Right atrium auricular region (tissue), 2 donors: ENCODE measurements at places on chromosomes 4 and X. TPM values are rescaled to one million over a fixed set of nuclear protein-coding genes. Genes with fewer than 3 reads are reported as not detected.
A peak's percentile ranks its signal among the peaks of the same experiment; 100 is the strongest.

DNA sequence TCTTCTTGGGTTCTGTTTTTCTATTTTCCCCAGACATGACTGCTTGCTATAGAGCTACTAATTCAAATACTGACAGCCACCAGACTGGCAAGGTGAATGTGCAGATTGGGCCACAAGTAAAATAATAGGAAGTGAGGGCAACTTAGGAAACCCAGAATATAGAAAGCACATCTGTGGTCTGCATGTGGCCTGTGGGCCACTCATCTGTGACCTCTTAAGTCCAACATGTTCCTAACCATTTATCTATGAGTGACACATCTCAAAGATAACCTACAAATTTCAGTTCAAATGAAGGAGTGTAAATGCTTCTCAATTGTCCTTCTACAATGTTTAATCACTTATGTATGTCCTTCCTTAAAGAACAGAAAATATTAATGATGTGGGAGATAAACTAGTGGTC is 128.9 kb downstream of the REELD1 start:
- DNase-seq = no peak
- H3K36me3 ChIP-seq = no peaks in the 10 kb centered on the region
- H3K4me1 ChIP-seq = no peaks in the 10 kb centered on the region
- H3K4me3 ChIP-seq = no peak overlapping the region
- H3K27ac ChIP-seq = no peak overlapping the region
- no peaks in the 10 kb centered on the region for H3K27me3 ChIP-seq

DNA sequence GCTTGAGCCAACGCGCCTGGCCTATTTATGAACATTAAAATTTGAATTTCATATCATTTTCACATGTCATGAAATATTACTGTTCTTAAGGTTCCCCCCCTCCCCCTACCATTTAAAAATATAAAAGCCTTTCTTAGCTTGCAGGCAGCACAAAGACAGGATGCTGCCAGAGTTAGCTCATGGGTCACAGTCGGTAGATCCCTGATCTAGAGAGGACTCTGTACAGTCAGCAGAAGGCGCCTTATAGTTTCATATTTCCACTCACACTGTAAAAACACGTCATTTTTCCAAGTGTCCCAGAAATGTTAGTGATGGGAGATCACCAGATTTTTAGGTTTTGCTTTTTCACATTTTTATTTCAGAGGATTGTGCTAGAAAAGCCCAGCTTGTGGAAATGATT is 12.2 kb downstream of the NOCT start:
- peaks cover 16% of the 10 kb centered on the region for H3K4me1 ChIP-seq
- no peaks in the 10 kb centered on the region for H3K27me3 ChIP-seq
- peak overlapping the region; percentile 89 for H3K27ac ChIP-seq
- no peak overlapping the region for H3K4me3 ChIP-seq
- H3K36me3 ChIP-seq = no peaks in the 10 kb centered on the region

GRCh38 chrX:152878976-152879755 is 18.7 kb upstream of the ZNF185 start:
- DNase-seq = no peak
- no peaks in the 10 kb centered on the region for H3K27me3 ChIP-seq

Gene CTAG1A
- not detected for total RNA-seq

DNA sequence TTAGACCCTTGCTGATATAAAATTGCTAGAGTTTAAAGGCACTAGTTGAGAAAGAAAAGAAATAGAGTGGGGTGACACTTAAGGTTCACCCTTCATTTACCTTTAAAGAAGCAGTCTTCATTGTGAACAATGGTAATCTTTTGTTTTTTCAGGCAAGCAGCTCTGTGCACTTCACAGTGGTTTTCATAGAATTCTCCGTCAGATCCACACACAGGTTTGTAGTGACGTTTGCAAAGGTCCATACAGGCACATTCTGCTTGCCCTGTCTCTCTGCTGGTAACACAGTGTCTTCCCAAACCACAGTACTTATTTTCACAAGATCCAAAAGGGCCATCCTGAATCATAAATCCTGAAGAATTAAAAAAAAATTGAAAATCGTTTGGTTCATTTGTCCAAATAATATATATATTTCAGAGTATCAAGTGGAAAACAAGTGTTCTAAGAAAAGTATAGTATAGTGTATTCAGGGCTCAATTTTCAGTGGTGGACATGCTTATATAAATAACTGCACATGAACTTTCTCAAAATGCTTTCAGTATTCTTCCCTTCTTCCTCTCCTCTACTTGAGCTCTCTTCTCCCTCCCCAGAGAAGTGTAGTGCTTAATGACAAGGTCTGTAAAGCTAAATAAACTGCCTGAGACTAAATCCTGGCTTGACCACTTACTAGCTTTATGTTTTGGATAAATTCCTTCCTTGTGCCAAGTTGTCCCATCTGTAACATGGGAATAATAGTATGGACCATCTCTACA is 243.3 kb downstream of the FSTL5 start:
- H3K27ac ChIP-seq = no peak overlapping the region
- H3K4me3 ChIP-seq = no peak overlapping the region
- DNase-seq = no peak

Gene GABRQ
- total RNA-seq = 0.04 TPM

- H3K4me1 ChIP-seq = no peaks in the 10 kb centered on the region
- no peak overlapping the region for H3K4me3 ChIP-seq
- no peak for DNase-seq
Measured at GRCh38 chr4:72207196-72207595, 175.4 kb downstream of the NPFFR2 start.

Gene ASB5
- total RNA-seq = 0.90 TPM

GRCh38 chr4:36432586-36432985 is 151.2 kb downstream of the DTHD1 start:
- H3K36me3 ChIP-seq = no peaks in the 10 kb centered on the region
- DNase-seq = no peak
- H3K27ac ChIP-seq = no peak overlapping the region
- H3K4me3 ChIP-seq = no peak overlapping the region
- no peaks in the 10 kb centered on the region for H3K27me3 ChIP-seq

GRCh38 chrX:151396825-151397740 is at the start of gene VMA21:
VMA21 (plus strand) TSS chrX:151397206; CDS start chrX:151397309, 103 bp downstream.
- peak; percentile 85 for DNase-seq
- no peaks in the 10 kb centered on the region for H3K27me3 ChIP-seq
- no peaks in the 10 kb centered on the region for H3K36me3 ChIP-seq
- H3K27ac ChIP-seq = peak within 1 kb of the TSS; percentile 96
- no peaks in the 10 kb centered on the region for H3K4me1 ChIP-seq

Gene TLL1
- total RNA-seq = 1.7 TPM

DNA sequence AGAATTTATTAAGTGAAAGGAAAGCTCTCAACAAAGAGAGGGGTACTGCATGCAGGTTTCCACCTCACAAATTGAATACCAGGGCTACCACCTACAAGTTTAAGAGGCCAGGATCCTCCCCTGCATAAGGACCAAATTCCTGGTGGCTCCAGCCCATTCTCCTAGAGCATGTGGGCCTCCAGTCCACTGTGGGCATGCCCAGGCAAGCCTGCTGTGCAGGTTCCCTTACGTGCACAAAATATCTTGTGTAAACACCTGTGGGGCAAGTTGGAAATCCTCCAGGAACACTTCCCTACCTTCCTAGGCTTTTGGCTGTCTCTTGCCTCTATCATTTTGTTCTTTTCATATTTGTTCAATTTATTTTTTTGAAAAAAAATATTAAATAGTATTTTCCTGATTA is 724.3 kb downstream of the ARAP2 start:
- no peaks in the 10 kb centered on the region for H3K36me3 ChIP-seq
- DNase-seq = no peak
- no peaks in the 10 kb centered on the region for H3K4me1 ChIP-seq
- H3K4me3 ChIP-seq = no peak overlapping the region
- no peaks in the 10 kb centered on the region for H3K27me3 ChIP-seq

Gene ETDB
- total RNA-seq = not detected

DNA sequence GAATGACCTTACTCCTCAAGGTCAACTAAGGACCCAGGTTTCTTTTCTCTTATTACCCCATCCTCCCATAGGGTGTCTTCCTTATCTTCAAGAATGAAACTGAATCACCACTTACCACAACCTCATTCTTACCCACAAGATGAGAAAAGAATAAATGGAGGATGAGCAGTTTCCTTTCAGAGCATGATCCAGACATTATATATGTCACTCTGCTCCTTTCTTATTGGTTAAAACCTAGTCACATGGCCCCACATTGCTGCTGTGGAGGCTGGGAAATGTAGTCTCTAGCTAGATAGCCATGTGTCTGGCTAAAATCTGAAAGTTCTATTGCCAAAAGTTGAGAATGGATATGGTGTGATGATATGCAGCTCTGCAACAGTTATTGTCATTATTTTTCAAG is 62.4 kb upstream of the RAI2 start:
- no peaks in the 10 kb centered on the region for H3K27me3 ChIP-seq
- no peaks in the 10 kb centered on the region for H3K36me3 ChIP-seq
- H3K4me3 ChIP-seq = no peak overlapping the region
- H3K4me1 ChIP-seq = no peaks in the 10 kb centered on the region
- no peak overlapping the region for H3K27ac ChIP-seq
